ENCODE measurements at places on chromosomes 6 and 20.

DNA sequence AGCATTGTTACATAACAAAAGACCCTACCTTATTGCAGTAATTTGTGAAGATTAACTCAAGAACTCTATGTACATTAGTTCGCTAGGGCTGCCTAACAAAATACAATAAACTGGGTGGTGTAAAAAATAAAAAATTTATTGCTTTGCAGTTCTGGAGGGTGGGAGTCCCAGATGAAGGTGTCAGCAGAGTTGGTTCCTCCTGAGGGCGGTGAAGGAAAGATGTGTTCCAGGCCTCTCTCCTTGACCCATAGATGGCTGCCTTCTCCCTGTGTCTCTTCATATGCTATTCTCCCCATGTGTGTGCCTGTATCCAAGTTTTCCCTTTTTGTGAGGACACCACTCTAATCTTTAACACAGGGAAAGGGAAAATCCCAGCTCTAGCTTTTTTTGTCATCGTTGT is 305 bp upstream of the VNN1 start:
- no peak for DNase-seq

DNA sequence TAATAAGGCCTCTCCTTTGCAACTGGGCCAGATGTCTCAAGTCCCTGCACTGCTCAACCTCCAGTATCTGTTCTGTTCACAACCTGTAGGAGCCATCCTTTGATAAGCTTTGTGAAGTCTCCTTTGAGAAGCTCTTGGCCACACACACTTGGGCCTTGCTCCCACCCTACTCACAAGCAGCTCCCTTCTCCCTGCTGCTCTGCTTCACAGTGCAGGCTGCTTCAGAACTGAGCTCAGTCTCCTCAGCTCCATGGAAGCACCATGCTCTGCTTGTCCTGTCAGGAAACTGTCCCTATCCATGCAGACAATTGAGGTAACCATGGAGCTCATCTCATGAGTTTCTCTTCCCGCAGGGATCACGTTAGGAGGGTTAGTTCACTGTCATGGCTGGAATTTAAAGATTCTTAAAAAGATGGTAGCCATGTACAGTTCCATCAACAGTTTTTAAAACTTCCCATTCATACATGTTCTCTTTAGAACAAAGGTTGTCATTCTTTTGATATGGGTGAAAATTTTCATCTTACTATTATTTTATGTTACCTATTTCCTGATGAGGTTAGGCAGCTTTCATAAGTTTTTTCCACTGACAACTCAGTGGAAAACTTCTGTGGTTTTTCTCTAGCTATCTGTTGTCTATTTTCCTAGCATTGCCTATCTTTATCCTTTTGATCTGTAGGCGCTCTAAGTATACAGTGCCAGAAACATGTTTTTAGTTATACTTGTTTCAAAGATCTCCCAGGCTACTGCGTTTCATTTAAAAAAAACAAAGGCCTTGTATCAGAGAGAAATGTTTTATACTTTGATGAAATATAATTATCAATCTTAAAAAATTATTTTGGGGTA is 62.6 kb downstream of the AK9 start:
- DNase-seq = no peak

- no peak for DNase-seq
These were observed 176.7 kb downstream of the BMP7 start for GRCh38 chr20:57089699-57090144.

DNA sequence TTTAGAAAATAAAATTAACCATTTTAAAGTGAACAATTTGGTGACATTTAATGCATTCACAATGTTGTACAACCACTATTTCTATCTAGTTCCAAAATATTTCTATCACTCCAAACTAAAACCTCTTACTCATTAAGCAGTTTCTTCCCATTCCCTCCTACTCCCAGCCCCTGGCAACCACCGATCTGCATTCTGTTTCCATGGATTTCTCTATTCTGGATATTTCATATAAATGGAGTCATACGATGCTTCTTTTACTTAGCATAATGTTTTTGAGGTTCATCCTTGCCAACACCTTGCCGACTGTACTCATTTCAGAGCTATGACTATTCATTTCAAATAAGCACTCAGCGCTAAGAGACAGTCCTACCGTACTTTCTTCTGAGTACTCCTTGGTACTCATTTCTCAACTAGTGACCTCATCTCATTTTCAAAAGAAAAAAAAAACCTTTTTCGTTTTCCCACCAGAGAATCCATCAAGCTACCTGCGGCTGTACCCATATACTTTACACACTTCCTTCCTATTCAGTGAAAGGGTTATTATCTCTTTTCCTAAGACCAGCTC is 259.2 kb downstream of the UTRN start:
- no peak for DNase-seq

- no peak for DNase-seq
These were observed 131.7 kb upstream of the COL21A1 start for GRCh38 chr6:56378966-56379585.

- no peak for DNase-seq
These were observed 23.2 kb upstream of the ROS1 start for GRCh38 chr6:117448732-117449485.

GRCh38 chr20:10388597-10388996 is 45.4 kb downstream of the MKKS start:
- no peak for DNase-seq

- DNase-seq = no peak
These were observed 5.9 kb upstream of the UNC93A start for GRCh38 chr6:167285077-167285770.

DNA sequence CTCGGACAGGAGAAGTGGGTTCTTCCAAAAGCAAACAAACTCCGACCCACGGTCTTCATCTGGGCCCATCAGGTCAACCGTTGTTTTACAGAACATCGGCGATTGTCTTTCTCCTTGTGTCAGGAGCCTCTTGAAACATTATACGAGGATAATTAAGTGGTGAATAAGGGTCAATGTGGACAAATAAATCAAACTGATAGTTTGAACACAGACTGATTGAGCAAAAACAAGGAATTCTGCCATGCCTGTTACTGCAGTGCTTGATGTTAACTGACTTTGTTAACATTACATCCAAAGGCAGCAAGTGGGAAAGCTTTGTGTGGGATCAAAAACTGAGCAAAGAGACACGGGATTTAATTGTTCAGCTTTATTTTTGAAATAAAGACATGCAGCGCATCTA is 101.1 kb upstream of the IFNGR1 start:
- DNase-seq = no peak

- no peak for DNase-seq
These were observed 642 bp downstream of the NKX2-2 start for GRCh38 chr20:21513181-21513663.

DNA sequence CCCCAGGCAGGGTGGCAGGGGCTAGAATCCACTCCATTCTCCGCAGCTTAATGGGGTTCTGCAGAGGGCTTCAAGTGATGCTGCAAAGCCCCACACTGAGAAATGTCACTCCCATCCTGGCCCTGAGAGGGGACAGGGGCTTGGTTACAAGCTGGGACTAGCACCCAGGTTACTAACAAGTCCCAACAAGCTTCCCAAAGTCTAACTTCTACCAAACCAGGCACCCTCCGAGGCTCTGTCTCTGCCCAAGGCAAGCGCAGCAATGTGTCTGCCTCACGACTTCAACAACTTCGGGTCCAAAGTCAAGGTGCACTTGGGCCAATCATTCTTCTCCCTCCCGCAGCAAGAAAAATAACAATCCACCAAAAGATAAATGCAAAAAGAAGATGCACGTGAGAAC is 45.6 kb downstream of the NFATC2 start:
- DNase-seq = no peak

DNA sequence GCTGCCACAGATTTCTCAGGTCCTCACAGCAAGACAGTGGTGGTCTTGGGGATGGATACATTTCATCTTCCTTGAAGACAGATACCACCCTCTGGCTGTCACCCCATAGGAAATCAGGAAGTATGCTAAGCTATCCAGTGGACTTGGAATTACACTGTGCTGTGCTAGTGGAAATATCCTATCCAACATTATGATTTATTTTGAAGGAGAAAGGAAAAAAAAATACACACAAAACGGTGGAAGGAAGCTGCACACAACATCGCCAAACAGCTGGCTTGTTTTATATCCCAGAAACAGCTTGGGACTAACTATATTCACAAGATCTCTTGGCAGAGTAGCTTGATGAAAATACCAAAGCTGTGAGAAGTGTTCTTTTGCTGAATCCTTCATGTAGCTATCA is 257.6 kb downstream of the LAMA2 start:
- DNase-seq = no peak

DNA sequence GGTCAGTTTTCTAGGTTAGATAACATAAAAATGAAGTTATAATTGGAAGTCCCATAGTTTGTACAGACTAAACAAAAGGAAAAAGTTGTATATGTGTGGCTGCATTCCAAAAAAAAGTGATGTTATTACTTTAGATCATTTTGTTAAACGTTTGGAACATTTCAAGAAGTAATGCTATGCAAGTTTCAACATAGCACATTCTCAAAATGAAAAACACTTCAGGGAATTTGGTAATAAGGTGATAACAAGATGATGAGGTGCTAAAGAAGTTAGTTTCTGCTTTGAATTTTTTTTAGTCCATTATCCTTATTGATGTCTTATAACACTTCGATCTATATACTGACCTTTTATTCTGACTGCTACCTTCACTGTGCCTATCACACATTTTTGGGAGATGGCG is 250.7 kb downstream of the PHF3 start:
- no peak for DNase-seq

DNA sequence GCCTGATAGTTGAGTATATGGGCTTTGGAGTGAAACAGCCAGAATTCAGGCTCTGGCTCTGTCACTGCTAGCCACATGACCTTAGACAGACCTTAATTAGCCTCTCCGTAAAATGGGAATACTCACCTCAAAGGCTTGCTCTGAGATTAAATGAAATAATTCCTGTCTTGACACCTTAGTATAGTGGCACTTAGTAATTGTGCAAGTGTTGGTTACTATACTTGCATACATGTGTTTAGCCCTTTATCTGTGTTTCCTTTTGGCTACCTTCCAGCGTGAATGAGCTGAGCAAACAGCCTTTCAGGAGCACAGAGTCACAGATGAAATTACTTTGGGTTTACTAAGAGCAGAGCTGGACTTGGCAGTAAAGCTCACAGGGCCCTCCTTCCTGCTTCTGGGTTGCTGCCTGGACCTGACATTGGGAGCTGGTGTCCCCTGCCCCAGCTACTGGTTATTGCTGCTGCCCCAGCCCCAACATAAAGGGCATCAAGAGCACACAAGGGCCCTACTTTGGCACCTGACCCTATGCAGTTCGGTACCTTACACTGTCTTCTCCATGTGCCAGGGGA is 32.8 kb downstream of the CD164 start:
- no peak for DNase-seq

DNA sequence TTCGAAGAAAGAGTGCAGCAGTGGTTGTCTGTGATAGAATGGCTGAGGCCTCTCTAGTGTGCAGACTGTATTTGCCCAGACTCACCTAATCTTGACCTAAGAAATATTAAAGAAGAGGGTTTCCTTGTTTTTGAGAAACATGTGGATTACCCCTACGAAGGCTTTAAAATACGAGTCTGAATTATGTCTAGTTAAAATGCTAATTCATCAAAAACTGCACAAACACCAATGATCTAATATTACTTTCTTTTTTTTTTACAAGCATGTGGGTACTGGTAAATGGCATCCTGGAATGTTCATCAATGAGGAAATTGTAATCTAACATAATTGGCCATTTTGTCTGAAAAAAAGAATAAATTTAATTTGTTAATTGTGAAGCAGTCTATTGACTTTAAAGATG is 510.9 kb downstream of the EPM2A start:
- no peak for DNase-seq

DNA sequence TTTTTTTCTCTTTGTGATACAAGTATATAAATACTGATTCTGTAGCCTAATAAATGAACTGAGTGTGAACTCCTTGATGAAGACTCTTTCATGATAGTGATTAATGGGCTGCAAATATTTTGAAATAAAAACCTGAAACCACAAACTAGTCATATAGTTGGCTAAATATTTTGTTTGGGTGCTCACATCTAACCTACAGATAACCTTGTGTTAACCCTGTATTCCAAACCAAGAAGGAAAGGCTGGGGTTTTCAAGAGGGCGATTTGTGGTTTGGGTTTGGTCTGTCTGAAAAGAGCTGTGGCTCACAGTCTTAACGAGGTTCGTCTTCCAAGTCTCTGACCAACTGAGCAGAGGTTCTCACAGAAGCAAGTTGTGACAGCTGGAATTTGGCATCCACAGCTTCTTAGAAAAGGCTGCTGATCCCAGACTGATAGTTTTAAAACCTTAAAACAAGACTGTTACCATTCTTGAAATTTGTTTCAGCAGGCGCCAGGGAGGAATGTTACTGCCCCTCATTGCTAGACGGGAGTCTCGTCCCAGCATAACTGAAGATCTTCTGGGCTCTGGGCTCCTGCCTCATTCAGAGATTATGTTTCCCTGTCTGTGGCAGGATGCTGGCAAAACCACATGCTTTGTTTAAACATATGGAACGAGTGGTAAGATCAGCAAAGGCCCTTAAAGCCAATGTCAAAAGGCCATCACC is 736.4 kb upstream of the MARCKS start:
- no peak for DNase-seq

DNA sequence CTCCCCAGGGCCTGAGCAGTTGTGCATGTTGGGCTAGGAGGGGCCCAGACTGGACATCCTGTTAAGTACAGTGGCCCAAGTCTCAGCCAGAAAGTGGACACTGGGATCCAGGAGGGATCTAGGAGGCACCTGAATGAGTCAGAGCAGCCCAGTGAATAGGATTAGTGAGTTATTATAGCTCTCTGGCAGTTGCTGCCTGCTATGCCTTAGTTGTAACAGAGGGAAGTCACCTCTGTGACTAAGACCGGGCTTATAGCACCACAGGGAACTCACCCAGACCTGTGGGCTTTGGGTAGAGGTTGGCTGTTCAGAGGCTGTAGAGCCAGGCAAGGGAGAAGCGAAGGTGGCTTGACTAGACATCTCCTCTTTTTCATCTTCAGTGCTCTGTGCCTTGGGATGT is 39.0 kb upstream of the AAR2 start:
- DNase-seq = no peak

DNA sequence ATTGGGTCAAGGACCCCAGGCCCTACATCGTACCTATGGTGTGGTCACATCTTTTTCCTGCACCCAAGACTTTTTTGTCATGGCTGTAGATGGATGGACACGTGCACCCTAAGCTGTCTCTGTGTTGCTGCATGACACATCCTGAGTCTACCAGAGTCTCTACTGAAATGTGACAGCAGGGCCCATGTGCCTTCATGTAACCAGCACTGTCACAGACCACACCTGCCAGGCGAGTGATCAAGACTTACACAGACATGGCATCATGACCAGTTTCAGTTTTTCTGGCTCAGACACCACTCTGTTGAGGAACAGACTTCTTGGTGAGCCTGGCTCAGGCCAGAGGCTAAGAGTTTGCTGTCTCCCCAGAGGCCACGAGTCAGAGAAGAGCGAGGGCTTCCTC is 7.6 kb downstream of the PRND start:
- DNase-seq = no peak

GRCh38 chr6:132733283-132733682 is 19.4 kb upstream of the VNN1 start:
- DNase-seq = no peak

DNA sequence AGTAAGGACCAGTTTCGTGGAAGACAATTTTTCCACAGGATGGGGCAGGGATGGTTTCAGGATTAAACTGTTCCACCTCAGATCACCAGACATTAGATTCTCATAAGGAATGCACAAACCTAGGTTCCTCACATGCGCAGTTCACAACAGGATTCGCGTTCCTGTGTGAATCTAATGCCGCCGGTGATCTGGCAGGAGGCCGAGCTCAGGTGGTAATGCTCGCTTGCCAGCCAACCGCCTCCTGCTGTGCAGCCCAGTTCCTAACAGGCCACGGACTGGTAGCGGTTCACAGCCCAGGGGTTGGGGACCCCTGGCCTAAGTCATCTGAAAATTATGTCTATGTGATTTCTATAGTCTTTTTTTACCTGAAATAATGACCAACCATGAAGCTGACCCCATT is 217.5 kb downstream of the TMEM200A start:
- no peak for DNase-seq

GRCh38 chr6:7282097-7282906 is 30.7 kb downstream of the SSR1 start:
- DNase-seq = no peak

Data from central memory CD8-positive, alpha-beta T cell (primary cell).